ENCODE measurements at places on chromosomes 3 and 15.

DNA sequence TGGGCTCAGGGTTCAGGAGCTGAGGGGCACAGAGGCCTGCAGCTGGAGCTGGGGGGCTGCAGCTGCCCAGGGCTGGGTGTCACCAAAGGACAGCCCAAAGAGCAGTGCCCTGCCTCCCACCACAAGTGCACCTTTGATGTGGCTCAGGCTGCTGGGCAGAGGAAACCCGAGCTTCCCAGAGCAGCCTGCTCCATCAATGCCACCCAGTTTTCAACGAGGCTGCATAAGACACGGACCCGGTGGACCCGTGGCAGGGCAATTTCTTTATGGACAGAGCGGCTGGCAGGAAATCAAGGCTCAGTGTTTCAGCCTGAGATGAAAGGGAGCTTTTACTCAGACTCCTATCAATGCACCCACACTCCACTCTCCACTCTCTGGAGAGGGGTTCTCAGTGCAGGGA lies 18.7 kb downstream of the SEMA5B start:
- no peak for DNase-seq

DNA sequence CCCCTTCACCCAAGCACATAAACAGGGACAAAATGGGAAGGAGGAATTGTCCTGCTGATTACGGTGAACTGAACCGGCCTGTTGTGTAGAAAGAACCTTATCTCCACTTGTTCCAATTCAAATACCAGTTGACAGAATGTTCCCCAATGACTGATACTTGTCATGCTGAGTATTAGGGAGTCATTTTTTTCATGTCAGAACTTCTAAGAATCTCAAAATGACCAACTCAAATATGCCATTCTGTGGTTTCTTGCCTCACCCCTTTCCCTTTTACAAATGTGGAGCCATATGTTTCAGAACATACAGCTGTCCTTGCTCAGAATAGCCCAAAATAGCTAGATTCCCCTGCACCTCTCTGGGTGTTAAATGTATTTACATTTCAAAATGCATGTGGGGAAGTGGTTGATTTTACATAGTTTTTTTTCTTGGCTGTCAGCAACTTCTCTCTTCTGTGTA lies 405.9 kb upstream of the TBL1XR1 start:
- DNase-seq: no peak

- DNase-seq: no peak
These were observed 230.0 kb upstream of the LYSMD4 start for GRCh38 chr15:99963096-99963825.

DNA sequence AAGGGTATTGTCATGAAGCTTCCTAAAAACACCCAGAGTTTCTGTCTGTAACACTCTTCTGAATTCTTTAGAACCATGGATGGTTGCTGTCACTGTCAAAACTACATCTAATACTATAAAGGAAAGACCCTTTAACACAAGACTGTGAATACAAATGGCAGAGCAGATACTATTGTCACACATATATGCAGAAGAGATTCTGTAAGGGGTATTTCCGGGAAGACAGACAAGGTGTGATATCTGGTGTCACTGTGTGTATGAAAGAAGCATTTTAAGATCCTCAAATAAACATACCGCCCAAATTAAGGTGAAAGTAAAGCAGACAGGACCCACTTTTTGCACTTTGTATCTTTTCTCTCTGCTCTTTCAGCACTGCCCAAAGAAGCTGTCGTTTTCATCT lies 306.4 kb downstream of the RORA start:
- DNase-seq: no peak

DNA sequence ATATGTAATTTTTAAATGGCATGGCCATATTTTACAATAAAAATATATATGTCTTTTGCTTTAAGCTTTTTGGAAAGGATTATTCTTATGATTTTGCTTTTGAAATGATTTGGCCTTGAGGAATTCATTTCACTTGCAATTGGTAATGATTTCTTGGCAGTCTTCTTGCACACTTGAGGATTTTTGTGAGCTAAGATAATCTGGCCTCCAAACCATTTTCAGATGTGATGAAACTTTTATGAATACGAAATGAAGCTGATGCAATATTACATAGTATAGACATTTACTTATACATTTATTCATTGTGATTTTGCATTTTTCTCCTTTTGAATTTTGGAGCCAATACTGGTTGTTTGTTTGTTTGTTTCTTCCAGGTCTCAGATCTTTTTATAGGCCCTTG lies 6.4 kb upstream of the SH2D7 start:
- DNase-seq: no peak

- DNase-seq: no peak
These were observed 262.8 kb downstream of the OTOL1 start for GRCh38 chr3:161759444-161759843.

DNA sequence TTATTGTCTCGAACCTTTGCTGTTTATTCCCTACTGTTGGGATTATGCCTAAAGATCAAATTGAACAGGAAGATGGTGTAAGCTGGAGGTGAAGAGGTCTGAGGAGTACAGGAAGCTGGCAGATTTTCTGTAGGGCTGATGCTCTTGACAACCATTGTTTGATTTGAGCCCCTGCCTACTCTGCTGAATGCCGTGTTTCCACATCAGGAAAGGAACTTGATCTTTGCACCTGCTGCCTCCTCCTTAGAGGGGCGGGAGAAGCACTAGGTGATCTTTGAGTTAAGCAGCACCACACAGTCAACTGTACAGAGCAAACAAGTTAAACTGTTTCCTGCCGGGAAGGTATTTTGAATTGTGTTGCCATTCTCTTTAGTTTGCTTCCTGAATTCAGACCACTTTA lies 364.6 kb upstream of the EPHA6 start:
- no peak for DNase-seq

DNA sequence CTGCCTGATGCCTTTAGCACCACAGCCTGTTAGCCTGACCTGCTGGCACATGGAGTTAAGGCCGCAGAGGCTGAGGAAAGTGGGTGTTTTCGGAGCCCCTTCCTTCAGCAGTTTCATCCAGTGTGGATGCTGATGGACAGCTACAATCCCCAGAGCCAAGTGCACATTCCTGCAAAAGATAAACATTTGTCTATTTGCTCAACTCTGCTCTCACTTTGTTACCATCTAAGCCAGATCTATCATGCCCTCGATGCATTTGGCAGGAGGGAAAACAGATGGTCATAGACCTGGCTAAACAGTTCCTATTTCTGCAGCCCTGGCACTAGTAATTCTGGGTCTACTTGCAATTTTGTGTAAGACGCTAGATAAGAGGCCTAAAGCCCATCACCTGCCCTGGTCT lies 312.9 kb upstream of the RASGRP1 start:
- no peak for DNase-seq

DNA sequence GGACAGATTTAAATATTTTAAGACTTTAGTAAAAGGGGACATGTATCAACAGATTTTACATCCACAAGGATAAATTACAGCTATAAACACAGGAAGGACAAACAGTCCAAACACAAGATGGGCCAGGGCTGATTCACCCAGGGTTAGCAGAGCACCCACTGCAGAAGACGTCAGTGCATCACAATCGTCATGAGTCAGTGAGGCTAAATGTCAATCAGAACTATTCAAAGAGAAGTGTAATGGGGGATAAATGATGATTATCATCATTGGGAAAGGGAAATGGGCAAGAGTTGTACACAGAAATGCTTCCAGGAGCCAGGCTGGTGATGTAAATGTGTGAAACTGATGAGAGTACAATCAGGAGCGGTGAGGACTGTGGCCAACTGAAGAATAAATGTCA lies 226.8 kb downstream of the PLCL2 start:
- no peak for DNase-seq

- DNase-seq: no peak
These were observed 25.1 kb downstream of the TLNRD1 start for GRCh38 chr15:81025721-81026370.

- no peak for DNase-seq
These were observed 94.2 kb upstream of the PSMD6 start for GRCh38 chr3:64117483-64117882.

DNA sequence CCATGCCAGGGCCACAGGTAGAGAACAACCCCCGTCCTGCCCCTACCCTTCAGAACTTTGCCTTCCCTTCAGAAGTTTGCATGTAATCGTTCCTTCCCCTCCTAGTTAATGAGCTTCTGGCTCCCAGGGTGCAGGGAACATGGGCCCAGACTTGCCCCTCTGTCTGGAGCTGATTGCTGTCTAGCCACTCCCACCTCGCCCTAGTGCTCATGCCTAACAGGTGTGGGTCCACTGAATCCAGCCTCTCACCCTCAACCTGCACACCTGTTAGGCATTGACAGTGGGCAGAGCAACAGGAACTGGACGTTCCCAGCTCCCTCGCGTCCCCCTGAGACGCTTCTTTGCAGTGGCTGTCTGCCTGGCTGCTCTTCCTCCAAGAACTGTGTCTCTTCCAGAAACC lies 40.3 kb downstream of the WNT5A start:
- no peak for DNase-seq

DNA sequence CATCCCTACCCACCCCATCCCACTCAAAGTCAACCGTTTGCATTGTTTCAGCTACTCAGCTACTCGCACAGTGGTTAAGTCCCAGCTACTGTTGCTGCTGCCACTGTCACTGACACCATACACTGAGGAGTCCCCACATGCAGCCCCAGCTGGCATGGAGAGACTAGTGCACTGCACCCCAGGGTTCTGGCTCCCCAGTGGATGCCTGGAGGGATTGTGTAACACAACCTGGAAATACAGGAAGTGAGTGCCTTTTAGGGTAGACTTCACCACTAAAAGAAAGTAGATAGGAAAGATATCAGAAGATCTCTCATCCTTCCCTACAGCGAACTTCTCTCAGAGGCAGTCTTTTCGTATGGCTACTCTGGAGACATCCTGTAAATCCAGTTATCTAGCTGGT lies 169.2 kb upstream of the STRIT1 start:
- DNase-seq: no peak

- no peak for DNase-seq
These were observed 22.9 kb upstream of the KIF23 start for GRCh38 chr15:69391046-69391757.

- no peak for DNase-seq
These were observed 5.7 kb downstream of the LYSMD2 start for GRCh38 chr15:51731549-51732267.

DNA sequence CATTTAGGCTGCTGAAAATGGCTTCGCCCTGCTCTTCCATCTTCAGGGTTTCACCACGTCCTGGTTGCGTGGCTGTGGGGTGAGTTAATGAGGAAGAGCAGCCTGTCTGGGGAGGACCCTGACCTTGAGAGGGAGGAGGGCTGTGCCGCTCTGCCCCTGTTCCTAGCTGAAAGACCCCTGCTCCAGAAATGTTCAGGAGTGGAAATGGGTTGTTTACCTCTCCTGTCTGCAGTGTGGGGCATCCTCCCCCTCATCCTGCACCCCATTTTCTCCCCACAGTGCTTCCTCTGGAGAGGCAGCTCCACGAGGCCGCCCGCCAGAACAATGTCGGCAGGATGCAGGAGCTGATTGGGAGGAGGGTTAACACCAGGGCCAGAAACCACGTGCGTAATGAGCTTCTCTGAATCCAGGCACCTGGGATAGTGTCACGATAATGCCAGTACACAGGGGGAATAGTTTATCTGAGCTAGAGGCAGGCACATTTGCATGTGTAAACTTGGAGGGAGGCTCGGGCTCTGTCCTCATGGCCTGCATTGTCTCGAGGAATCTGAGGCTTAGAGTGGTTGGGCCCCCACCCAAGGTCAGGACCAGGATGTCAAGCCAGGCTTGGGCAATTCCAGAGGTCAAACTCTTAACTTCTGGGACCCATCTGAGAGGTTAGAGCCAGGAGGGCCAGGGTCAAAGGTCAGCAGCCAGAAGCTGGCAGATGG lies 4.0 kb downstream of the ANKDD1A start:
- DNase-seq: no peak

DNA sequence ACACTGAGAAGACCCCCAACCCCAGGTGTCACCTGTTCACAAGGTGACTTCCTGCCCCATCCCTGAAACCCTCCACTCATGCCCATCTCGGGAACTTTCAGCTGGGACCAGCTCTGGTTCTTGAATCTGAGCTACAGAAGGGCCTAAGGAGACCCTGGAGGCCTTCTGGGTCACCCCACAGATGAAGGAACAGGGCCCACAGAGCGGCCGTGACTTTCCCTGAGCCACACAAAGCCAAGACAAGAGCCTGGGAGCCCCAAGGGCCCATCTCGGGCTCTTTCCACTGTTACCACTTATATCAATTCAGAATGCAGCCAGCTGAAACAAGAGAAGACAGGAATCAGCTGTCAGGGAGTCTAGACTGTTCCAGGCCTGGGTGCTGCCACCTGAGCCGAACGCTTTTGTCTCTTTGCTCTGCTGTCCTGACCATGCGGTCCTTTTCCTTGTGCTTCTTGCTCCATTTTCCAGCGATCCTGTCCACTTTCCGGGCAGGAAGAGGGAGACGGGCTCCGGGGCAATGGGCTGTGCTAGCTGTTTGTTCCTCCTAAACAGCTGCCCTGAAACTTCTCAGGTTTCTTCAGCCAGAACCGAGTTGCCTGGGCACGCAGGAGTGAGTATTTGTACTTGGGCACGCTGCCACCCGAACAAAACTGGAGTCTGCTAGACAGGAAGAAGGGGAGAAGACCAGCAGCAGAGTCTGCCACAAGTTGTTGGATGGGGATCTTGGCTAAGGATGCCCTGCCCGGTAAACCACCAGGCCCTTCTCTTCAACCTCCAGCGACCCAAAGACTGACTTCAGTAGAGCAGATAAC lies 28.0 kb upstream of the PIGZ start:
- no peak for DNase-seq

- no peak for DNase-seq
These were observed 66.0 kb downstream of the HMCES start for GRCh38 chr3:129344540-129345220.

GRCh38 chr3:171328419-171329082 lies 131.7 kb downstream of the TNIK start:
- DNase-seq: no peak

DNA sequence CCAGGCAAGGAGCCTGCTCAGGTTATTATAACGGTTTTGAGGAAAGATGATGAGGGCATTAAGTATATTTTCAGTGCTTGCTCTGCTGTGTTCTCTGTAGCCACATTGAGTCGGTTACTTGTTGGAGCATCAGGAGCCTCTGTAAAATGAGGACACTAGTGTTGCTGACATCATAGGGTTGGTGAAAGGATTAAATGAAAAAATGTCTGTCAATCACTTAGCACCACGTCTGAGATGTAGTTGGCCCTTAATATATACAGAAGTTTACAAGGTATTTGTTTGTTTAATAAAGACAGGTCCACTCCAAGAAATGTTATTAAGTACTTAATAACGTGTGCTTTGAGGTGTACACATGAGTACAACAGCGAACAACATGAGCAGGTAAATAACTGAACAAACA lies 735 bp upstream of the SLC25A26 start:
- no peak for DNase-seq

- DNase-seq: no peak
These were observed 14.4 kb upstream of the ROBO2 start for GRCh38 chr3:77025471-77025870.
